Calu3 (cell line): ENCODE measurements at places on chromosomes 12 and 14. TPM values are rescaled to one million over a fixed set of nuclear protein-coding genes. Genes with fewer than 3 reads are reported as not detected.

ARMH4 gene
- 0.07 TPM in 1 of 2 replicates, not detected in the other for total RNA-seq

GPR137C gene
- 2.0 and 2.3 TPM in 2 replicates for total RNA-seq

DNA sequence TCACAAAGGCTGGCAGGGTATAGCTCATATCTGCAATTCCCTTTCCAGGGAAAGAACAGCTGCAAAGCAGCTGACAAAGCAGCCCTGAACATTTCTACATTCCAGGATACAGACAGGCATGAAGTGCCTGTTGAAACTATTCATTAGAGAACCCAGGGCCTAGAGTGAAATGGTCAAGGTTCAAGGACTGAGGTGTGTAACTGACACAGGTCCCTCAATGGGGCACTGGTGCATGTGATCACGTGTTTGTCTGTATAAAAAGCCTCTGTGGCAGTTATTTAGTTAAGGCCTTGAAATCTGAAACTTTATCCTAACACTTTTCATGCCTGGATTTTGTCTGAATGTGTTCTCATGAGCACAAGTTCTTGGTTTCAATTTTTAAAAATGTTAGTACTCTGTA, 47.1 kb downstream of the GIT2 start:
- H3K4me1 ChIP-seq, result peaks cover 31% of the 10 kb centered on the region
- H3K4me3 ChIP-seq, result no peak overlapping the region
- H3K36me3 ChIP-seq, result peaks cover 25% of the 10 kb centered on the region
- H3K27me3 ChIP-seq, result no peaks in the 10 kb centered on the region
- no peak overlapping the region for H3K27ac ChIP-seq

GRCh38 chr12:56645201-56645716, 525 bp downstream of the ATP5F1B start:
- no peaks in the 10 kb centered on the region for H3K27me3 ChIP-seq
- H3K36me3 ChIP-seq, result peaks cover 60% of the 10 kb centered on the region
- no peak for DNase-seq
- H3K4me1 ChIP-seq, result peaks cover 18% of the 10 kb centered on the region

- H3K36me3 ChIP-seq, result no peaks in the 10 kb centered on the region
- DNase-seq, result no peak
- H3K27ac ChIP-seq, result no peak overlapping the region
- H3K4me3 ChIP-seq, result no peak overlapping the region
- H3K4me1 ChIP-seq, result no peaks in the 10 kb centered on the region
Measured at GRCh38 chr12:26360062-26360461, 164.7 kb downstream of the SSPN start.

- no peak for DNase-seq
- H3K27me3 ChIP-seq, result no peaks in the 10 kb centered on the region
- H3K4me1 ChIP-seq, result peaks cover 10% of the 10 kb centered on the region
- H3K27ac ChIP-seq, result no peak overlapping the region
Measured at GRCh38 chr12:42802785-42803189, 213.2 kb upstream of the PRICKLE1 start.
